Right kidney (tissue), 9 donors: ENCODE measurements at places on chromosomes 3 and 15.

DNA sequence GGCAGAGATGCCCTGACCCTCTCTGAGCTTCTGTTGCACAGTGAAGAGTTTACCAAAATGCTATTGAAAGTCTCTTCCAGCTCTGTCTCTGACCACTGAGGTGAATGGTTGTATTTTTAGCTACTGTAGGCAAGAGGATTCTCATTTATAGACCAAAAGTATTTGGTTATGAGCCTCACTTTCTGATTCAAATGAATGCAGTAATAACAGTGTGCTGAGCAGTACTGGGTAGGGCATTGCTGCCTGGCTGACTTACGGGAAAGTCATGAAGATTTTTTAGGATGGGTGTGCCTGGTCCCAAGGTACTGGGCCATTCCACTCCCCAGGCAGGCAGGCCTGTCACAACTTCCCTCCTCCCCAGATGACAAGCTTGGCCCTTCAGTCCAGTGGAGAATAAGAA lies 15.5 kb downstream of the PLA1A start:
- no peak for DNase-seq

GRCh38 chr3:6281662-6282061 lies 579.3 kb upstream of the GRM7 start:
- DNase-seq: no peak

DNA sequence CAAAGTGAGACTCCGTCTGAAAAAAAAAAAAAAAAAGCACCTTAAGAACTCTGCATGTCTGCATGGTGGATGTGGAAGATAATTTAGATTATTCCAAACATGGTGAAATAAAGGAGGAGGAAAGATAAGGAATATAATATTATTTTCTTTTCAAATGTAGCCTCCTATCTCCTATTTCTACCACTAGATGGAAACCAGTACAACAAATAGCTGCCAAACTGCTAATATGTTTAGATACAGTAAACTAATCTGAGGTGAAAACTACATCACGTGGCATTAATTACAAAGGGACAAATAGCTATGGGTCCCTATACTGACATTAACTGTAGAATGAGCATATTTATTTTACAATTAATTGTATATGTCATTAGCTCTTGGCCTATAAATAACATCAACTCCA lies 197.8 kb downstream of the TBC1D5 start:
- no peak for DNase-seq

DNA sequence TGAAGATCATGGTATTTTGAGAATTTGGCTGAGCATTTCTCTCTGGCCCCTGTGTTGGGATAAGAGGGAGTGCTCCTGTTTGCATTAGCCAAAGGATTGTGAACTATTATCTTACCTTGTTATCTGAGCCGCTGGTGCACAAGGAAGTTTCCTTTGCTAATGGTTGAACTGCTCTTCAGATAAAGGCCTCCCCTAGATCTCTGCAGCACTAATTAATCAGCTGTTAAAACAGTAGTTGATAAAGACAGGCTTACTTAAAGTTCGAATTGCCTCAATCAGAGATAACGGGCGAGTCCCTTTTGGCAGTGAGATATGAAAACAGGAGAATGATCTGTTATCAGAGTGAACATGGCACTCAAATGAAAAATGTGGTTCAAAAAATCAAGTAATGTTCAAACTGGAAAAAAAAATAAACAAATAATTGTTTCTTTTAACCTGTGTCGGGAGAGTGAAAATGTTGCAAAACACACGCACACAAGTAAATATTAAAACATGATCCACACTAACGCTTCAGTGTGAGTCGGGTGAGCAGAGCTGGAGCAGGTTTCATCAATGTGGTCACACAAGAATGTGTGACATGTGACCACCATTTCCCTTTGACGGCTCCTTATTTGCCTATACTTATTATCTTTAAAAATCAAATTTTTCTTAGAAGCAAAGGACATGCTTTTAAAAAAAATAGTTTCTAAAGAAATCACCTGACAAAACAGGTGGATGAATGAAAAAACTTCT lies 469.1 kb downstream of the SOX2 start:
- DNase-seq: no peak

DNA sequence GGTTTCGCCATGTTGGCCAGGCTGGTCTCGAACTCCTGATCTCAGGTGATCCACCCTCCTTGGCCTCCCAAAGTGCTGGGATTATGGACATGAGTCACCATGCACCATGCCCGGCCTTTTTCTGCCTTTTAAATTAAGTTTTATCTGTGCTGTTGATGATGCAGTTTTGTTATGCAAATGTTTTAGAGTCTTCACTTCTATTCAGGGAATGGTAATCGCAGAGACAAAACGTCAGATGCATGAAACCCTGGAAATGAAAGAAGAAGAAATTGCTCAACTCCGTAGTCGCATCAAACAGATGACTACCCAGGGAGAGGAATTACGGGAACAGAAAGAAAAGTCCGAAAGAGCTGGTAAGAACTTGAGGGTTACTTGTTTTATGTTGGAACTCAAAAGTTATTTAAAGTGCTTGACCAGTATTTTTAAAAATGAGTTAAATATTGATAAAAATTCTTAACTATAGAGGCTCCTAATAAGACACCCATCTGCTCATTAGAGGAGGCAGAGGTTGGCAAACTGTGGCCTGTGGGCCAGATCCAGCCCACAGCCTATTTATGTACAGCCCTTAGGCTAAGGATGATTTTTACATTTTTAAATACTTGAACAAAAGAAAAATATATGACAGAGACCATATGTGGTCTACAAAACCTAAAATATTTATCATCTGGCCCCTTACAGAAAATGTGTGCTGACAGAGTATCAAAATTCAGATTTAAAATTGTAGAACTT lies 127.8 kb upstream of the LRRFIP2 start:
- no peak for DNase-seq

GRCh38 chr15:64892847-64893403 lies 18.8 kb upstream of the ANKDD1A start:
- no peak for DNase-seq

DNA sequence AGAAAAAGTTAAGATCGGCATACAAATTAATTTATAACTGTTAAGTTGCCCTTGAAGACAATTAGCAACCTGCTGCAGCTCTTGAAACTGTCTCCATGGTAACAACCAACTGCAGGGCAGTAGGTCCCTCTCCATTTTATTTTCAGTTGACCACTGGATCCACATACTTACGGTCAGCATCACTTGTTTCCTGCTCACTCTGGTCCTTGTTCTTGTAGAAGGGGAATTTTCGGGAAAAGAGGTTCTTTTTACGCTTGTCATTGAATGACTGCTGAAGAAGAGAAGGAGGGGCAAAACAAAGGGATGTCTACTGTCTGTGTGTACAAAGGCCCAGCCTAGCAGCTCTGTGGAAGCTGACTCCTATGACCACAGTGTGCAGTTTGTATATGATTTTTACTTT lies 46.8 kb upstream of the MELTF start:
- no peak for DNase-seq

DNA sequence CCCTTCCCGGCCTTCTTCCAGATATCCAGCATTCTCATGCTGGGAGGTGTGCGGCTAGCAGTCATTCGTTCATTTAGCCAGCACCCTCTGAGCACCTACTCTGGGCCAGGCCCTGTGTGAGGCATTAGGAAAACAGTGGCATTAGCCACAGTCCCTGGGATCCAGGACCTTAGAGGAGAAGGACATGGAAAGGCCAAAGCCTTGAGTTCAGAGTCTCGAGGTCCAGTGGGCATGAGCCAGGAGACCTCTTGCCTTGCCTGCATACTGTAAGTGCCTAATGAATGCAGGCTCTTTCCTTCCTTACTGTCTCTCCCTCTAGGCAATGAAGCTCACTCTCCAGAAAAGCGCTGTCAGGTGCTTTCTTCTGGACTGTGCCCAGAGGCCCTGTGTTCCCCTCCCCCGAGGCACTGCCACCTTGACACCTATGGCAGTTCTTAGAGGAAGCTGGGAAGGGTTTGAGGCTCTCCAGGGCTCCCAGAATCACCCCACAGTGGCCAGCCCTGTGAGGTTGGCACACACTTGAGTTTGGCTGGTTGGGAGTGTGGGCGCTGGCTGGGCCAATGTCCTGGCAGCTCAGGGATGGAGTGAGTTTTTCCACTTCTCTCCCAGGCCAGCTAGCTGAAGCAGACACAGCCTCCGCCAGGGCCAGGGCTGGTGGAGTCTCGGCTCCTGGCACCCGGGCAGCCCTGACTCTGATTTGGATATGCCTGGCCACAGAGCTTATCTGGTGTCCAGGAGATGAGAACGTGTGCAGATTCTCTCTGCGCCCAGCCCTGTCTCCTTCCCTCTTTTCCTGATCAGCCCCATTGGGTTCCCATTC lies 5.4 kb downstream of the CORO2B start:
- no peak for DNase-seq

- DNase-seq: no peak
Observed at GRCh38 chr15:101062063-101062462, 142.9 kb downstream of the LRRK1 start.

- DNase-seq: no peak
Observed at GRCh38 chr3:189512821-189513220, 118.4 kb upstream of the TP63 start.

GRCh38 chr3:194168994-194169393 lies 33.0 kb downstream of the HES1 start:
- DNase-seq: no peak

GRCh38 chr3:10344147-10344943 lies 23.4 kb upstream of the SEC13 start:
- DNase-seq: peak; percentile 48

GRCh38 chr3:140553591-140553990 lies 124.3 kb upstream of the TRIM42 start:
- no peak for DNase-seq

DNA sequence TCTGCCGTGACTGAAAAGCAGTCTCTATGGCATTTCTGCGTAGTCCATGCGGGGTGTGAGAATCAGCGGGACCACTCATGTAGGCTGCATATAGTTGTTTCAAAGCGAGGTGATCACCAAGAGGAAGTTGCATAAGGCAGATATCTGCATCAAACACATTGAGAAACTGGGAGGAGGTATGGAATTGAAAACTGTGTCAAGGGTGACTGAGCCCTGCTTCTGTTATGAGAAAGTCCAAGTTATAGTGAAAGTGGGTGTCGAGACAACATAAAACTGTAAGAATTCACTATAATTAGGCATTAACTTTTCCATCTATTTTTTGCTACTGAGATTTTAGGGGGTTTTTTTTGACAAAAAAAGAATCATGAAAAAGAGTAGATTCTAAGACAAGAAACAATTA lies 109.3 kb downstream of the ZIC1 start:
- DNase-seq: no peak

- no peak for DNase-seq
Observed at GRCh38 chr3:47162697-47163168, 1.2 kb downstream of the SETD2 start.

DNA sequence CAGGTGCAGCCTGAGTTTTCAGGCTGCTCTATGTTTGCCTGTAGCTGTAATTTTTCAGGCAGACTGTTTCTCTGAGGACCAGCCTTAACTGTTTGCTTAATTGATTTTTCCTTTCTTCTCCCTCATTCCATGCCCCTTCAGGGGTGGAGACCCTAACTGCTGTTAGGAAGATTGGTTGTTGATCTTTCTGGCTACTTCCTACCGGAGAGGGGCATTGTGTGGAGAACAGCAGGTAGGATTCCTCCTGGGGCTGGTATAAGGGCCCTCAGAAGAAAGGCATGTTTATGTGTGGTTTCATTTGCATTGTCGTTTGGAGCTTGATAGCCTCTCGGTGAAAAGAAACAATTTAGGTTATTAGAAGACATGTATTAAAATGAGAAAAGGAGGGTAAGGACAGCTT lies 56.9 kb upstream of the GOLGA6L2 start:
- DNase-seq: no peak

DNA sequence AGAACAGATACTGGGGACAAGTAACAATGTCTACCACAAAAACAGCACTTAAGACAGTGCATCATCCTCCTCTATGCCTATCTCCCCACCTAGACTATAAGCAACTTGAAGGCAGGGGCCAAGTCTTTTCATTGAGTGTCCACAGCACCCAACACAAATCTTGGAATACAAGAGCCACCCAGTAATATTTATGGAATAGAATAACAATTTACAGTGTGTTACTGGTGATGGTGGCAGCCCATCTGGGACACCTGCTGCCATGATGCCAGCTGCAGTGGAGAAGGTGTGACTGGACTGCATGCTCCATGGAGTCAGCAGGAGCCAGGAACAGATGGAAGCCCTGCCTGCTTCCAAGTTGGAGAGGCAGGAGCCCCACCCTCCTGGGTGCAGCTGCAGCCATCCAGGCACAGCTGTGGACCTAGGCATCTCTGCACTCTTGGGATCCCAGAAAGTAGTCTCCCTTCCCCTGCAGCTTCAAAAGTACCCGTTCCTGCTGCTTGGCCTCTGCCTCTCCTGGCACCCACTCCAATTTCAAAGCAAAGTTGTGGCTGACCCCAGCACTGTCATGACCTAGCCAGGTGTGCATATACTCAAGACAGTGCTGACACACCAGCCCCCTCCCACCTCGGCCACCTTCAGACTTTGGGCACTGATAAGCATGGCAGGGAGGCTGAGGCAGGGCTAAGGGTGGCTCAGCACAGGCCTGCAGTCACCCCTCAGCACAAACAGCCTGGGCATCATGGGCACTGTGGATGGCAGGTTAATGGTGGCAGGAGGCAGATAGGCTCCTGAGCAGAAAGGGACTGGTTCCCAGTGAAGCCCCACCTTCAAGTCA lies 94.5 kb downstream of the TPRA1 start:
- no peak for DNase-seq

DNA sequence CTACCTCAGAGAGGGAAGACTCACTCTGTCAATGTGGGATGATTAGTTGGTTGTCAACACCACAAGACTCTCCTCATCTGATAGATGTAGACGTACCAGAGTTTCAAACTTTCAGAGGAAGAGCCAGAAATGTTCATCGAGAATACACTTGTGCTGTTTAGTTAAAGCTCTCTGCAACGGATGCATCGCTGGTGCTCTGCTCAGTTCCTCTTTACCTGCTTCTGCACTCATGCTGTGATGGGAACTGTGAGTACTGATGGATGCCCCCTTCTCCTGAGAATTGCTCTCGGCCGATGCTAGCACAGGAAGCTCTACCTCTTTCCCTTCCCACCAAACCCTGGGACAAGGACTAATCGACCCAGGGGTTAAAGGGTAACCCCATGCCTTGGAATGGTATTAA lies 51.8 kb upstream of the CCDC54 start:
- no peak for DNase-seq

GRCh38 chr3:40044487-40044886 lies 235.1 kb downstream of the MYRIP start:
- DNase-seq: no peak

GRCh38 chr3:159532577-159532976 lies 456.1 kb upstream of the IL12A start:
- no peak for DNase-seq

- no peak for DNase-seq
Observed at GRCh38 chr3:126932188-126932931, 50.6 kb upstream of the PLXNA1 start.

GRCh38 chr3:85360742-85361387 lies 402.1 kb downstream of the CADM2 start:
- no peak for DNase-seq

DNA sequence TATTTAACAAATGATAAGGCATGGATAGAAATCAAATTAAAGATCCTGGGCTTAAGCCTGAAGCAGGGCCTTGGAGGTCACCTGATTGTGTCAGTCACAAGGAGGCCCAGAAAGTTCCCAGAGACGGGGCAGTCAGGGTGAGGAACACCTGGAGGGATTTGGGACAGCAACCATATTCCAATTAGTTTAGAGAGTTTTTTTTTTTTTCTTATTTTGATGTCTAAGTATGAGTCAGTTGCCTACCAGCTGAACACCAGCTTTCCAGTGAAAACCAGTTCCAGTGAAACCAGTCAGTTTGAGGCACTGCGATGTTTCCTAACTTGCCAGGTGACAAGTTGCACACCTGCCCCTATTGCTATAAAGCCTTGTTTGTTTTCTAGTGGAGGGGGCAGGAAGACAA lies 350.7 kb upstream of the AZI2 start:
- DNase-seq: no peak
